ENCODE measurements at places on chromosomes 4 and X.

- no peak for DNase-seq
These were observed 31.4 kb upstream of the PDLIM5 start for GRCh38 chr4:94420356-94420755.

DNA sequence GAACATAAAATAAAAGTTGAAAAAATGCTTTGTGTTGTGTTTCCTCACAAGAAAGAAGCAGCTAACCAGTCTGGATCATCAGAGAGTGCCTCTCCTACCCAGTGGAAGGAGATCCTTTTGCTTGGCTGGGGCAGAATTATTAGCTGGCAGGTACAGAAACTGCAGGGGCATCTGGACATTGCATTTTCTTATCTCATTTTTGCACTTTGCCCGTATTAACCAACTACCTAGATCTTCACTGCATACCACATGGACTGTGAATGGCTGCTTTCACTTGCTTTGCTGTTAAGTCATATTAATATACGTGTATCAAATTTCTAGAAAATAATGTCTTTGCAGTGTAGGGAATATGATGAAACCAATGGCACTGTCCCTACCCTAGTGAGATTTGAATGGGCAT, 52.9 kb upstream of the PDGFRA start:
- no peak for DNase-seq

DNA sequence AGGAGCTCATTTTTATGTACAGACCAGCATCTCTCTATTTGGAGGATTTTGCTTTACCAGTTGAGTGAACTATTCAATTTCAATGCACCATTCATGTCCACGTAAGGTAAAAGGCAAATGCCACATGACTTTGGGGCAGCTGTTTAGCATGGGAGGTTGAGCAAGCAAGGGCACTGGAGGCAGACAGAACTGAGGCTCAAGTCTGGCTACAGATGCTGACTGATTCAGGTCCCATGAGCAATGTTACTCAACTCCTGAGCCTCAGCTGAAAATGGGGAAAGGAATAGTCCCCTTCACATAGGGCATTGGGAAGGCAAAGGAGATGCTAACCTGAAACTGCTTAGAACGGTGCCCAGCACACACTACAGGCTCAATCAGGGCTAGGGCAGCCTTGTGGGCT, 93.0 kb upstream of the MTM1 start:
- DNase-seq, result no peak

GRCh38 chr4:79865201-79865597, 207.8 kb downstream of the ANTXR2 start:
- DNase-seq, result no peak

- DNase-seq, result no peak
These were observed 42.5 kb upstream of the ZNF157 start for GRCh38 chrX:47327902-47328301.

DNA sequence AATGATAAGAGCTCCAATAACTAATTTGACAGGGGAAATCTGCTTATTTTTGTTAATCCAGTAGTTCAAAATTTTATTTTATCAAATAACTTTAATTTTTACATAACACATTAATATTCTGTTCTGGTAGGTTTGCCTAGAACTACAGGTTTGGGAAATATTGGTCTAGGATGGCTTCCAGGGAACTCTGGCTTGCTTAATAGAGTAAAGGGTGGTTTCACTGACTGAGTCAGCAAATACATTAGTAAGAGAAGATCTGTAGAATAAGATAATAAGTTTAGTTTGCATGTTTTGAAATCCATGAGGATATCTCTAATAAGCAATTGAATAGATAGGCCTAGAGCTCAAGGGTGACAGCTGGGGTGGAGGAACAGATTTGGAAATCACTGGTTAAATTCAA, 500.7 kb downstream of the ZNF674 start:
- no peak for DNase-seq

DNA sequence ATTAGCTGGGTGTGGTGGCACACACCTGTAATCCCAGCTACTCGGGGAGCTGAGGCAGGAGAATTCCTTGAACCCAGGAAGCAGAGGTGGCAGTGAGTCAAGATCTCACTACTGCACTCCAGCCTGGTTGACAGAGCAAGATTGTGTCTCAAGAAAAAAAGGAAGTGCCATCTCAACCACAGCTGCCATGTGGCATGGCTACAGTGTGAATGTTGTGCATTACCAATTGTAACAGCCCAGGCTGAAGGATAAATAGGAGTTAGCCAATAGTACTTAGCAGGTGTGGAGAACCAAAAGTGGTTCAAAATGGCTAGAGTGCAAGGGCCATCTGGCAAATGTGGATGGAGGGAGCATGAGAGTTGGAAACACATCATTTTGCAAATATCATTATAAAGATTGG, 28.9 kb downstream of the SLC25A5 start:
- no peak for DNase-seq

DNA sequence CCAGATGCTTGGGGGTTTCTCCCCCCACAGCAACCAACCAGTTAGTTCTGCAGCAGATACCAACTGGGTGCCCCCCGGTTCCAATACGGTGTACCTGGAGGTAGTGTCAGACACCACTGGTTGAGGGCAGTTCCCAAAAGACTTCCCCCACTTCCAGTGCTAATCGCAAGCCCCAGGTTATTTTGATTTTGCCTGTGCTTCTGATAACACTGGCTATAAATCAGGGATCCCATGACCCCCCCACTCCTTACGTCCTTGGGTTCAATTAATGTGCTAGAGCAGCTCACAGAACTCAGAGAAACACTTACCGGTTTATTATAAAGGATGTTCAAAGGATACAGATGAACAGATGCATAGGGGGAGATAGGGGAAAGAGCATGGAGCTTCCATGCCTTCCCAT, 5.5 kb downstream of the CLCN3 start:
- no peak for DNase-seq

- DNase-seq, result no peak
These were observed 1.5 kb downstream of the SETD7 start for GRCh38 chr4:139554642-139554892.

- DNase-seq, result no peak
These were observed 315.4 kb downstream of the INPP4B start for GRCh38 chr4:142530728-142531127.

DNA sequence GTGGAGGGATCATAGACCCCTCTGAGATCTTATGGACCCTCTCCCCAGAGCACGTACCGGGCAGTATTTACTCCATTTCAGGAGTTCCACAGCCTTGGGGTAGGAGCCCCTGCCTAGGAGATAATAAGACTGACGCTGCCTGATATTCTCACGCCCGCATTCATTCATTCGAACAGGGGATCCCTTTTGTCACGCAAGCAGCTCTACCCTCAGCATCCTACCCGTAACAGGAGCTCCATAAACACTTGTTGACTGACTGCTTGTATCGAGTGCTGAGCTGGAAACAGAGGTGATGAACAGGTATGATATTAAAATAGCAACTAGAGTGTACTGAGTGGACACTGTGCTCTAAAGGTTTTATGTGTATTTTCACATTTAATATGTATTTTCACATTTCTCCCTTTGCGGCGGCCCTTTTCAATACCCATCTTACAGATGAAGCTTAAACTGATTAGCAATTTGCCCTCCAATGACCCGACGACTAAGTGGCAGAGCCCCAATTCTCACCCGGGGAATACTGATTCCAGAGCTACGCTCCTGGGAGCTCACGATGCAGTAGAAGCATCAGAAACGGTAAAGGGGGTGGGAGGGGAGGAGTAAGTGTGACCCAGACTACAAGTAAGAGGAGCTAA, 888 bp downstream of the RAB28 start:
- no peak for DNase-seq

DNA sequence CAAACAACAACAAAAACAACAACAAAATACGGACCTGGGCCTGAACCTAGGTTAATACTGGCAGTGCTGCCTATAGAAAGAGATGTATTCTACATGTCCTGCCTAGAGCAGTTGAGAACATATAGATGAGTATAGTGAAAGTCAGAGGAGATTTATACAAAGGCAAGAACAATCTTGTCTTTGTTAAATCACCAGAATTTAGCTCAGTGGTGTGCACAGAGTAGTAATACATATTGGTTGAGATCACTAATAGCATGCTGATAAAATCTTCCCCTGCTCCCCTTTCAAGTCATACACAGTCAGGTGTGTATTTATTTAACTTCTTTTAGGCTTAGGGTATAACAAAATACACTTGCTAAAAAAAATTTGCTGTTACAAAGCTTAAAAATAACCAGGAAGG, 247.8 kb downstream of the ADGRL3 start:
- no peak for DNase-seq
